ENCODE measurements at places on chromosomes 16 and 17. TPM values are rescaled to one million over a fixed set of nuclear protein-coding genes. Genes with fewer than 3 reads are reported as not detected.

The POLG2 gene
- 18.6 TPM for total RNA-seq

The AHSP gene
- not detected for total RNA-seq

The SEPTIN12 gene
- not detected for total RNA-seq

The TBC1D28 gene
- total RNA-seq = not detected

The FAHD1 gene
- 49.6 TPM for total RNA-seq

The GPR179 gene
- total RNA-seq = 0.02 TPM

The CHST4 gene
- total RNA-seq = 0.08 TPM

The BANP gene
- total RNA-seq = 18.2 TPM

The PLEKHH3 gene
- 16.3 TPM for total RNA-seq

The IRX3 gene
- total RNA-seq = 5.2 TPM

The GPT2 gene
- total RNA-seq = 11.4 TPM

The NACA2 gene
- not detected for total RNA-seq

The MILR1 gene
- 1.9 TPM for total RNA-seq

The HEATR9 gene
- not detected for total RNA-seq

The BICDL2 gene
- total RNA-seq = not detected

The CACNG5 gene
- total RNA-seq = 0.21 TPM

The CASKIN1 gene
- total RNA-seq = 0.67 TPM

The TMED6 gene
- total RNA-seq = not detected

The HP gene
- total RNA-seq = not detected

The RPGRIP1L gene
- total RNA-seq = 9.9 TPM

The CARD14 gene
- total RNA-seq = not detected

The CD300A gene
- total RNA-seq = 0.07 TPM
